ENCODE measurements at places on chromosomes 1 and 21. TPM values are rescaled to one million over a fixed set of nuclear protein-coding genes. Genes with fewer than 3 reads are reported as not detected.

Gene CYP4A22
- total RNA-seq, result not detected

Gene MFAP2
- total RNA-seq, result 0.57 TPM

Gene DISC1
- 0.33 TPM for total RNA-seq

Gene LCE3C
- total RNA-seq, result not detected

Gene ADORA3
- total RNA-seq, result not detected

Gene TEX38
- total RNA-seq, result not detected

Gene RO60
- 22.8 TPM for total RNA-seq

Gene AMIGO1
- total RNA-seq, result 1.6 TPM

Gene LY9
- 0.12 TPM for total RNA-seq

Gene GPR161
- total RNA-seq, result 9.9 TPM

Gene BARHL2
- not detected for total RNA-seq

Gene KRTAP13-2
- not detected for total RNA-seq

Gene ABCD3
- total RNA-seq, result 21.7 TPM

Gene OR10K1
- total RNA-seq, result not detected

Gene CD244
- total RNA-seq, result not detected

Gene LPAR3
- total RNA-seq, result 0.23 TPM

Gene CFAP298
- 30.0 TPM for total RNA-seq

Gene BSND
- not detected for total RNA-seq

Gene FCRL2
- total RNA-seq, result not detected

Gene OR2T10
- not detected for total RNA-seq

All from A549 treated with ZK216348 at 1 μM for 4 hours (cell line).